Lower lobe of right lung (tissue), 2 donors: ENCODE measurements at places on chromosomes 6 and 20. TPM values are rescaled to one million over a fixed set of nuclear protein-coding genes. Genes with fewer than 3 reads are reported as not detected.

GRCh38 chr6:15429141-15430110 is 183.6 kb downstream of the JARID2 start:
- no peak for DNase-seq

DNA sequence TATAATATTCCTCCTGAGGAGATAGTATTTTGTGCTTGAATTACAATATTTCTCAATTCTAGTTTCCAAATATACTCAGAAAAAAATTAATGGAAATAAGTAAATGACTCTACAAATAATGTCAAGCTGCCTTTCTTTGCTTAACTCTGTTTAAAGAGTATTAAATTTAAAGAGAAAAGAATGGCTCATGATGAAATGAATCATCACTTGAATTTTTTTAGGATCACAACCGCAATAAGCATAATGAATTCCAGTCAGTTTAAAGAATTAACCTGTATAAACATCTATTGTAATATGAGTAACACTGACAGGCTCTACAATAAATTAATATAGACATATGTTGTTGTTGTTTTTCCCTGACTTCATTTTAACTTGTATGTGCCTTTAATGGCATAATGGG is 266.2 kb upstream of the ADGRB3 start:
- no peak for DNase-seq

GRCh38 chr6:21033575-21034026 is 499.3 kb downstream of the CDKAL1 start:
- DNase-seq = no peak

DNA sequence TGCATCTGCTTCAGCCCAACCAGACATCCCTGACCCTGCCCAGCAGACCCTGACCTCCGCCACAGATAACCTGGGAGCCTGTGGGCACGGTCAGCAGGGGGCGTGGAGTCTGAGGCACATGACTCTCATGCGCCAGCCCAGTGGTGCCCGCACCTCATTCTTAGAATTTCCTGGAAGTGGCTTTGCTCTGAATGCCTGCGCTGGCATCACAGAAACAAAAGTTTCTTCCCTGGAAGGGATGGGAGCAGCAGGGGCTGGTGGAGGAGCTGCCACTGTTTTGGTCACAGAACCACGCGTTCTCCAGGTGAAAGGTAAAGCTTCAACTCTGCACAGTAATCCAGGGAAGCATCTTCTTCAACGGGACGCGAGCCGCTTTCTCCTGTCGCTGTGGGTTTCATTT is 67.9 kb upstream of the DUSP22 start:
- no peak for DNase-seq

DNA sequence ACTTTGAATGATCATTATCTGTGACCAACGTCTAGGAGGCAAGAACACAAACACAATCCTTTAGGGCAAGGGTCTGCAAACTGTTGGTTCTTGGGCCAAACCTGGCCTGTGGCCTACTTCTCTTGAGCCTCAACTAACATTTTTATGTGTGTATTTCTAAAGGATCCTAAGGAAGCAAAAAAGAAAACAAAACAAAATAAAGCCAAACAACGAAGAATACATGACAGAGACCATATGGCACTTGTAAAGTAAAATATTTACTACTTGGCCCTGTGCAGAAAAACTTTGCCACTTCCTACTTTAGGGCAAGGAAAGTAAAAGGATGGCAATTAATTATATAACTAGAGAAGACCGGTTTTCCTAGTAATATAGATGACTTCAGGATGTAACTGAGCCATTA is 1056.2 kb downstream of the EPHA7 start:
- DNase-seq = no peak

DNA sequence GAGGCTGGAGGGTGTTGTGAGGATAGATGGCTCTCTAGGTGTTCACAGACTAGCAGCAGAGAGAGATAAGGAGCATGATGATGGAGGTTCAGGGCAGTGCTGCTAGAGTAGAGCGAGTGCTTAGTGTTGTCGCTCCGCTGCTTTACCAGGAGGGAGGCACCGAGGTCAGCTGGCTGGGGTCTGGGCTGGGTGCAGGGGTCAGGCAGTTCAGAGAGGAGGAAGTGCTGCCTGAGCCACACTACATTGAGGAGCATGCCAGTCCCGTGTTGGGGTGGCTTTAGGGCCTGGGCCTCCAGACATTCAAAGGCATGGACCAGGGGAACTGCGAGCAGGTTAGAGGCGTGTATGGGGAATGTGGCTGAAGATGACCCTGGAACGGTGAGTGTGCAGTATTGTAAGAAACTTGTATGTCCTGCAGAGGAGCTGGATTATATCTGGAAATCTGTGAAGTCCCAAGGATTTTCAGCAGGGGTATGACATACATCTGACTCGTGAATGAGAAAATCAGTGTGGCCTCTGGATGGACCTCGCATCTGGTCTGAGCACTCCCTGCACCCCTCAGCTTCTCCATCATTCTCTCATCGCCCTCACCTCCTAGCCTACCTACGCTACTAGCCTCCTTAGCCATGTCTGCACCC is 66.9 kb downstream of the IGF2R start:
- DNase-seq = no peak

- no peak for DNase-seq
These were observed 14.3 kb downstream of the B4GALT5 start for GRCh38 chr20:49699200-49699992.

DNA sequence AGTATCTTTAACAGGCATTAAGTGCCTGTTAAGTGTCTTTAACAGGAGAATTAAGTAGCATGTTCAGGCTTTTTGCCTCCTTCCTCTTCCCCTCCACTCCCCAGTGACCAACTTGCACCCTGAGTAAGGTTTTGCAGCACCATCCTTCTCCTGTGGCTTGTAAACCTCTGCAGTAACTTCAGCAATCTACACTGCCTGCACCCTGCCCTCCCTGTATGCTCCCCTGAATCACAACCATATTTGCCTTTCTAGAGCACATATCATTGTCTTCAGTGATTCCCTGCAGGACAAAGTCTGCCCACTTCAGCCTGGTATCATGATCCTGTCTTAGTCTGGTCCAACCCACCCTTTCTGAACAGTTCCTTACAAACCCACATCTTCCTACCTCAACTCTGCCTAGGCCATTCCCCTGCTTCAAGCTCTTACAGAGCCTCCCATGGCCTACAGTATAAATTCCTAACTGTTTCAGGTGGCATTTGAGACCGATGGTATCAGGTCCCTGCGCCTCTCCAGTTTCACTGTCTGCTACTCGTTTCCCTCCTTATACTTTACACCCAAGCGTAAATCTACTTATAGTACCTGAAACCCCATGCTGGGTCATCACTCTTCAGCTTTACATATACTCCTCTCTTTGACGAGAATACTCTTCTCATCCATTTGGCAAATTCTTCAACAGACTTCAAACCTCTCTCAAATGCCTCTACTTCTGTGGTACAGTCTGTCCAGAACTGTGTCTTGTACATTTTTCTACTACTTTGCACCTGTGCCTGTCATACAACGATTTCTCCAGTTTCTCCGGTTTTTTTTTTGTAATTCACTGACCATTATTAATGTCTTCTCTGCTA is 69.8 kb downstream of the ZHX3 start:
- DNase-seq = no peak

ZSCAN31 gene
- 15.7 TPM for total RNA-seq

DNA sequence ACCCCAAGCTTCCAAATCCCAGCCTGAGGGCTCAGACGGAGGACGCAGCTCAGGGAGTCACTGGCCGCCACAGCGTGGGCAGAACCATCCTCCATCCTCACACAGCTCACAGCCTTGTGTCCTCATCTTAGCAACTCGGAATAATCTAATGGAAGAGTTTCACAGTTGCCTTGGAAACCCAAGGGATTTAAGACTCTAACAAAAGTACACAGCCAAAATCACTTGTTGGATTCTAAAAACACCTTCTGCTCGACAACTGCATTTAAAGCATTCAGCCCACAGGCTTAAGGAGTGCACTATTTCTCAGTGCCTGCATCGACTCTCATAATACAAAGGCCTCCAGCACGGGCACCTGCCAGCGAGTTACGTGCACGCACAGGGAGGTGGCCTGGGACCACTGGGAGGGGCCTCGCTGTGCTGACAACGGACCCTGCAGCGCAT is 45.4 kb downstream of the ZBTB46 start:
- no peak for DNase-seq

RHAG gene
- not detected for total RNA-seq

BANF2 gene
- total RNA-seq = not detected

DNA sequence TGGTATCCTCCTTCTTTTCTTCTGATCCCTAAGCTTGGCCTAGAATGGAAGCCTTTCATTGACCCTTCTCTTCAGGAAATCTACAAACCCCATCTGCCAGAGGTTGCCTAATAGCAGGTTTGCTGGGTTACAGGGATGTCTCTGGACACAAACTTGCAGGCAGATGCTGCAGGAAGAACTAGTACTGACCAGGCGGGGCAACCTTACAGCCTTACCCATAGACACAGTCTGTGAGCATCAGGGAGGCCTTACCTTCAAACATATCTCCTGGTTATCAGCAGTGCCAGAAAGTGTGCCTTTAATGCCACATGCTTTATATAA is 2.6 kb downstream of the SCUBE3 start:
- DNase-seq = no peak

GPX5 gene
- total RNA-seq = not detected
